ENCODE measurements at places on chromosomes 7 and 10. TPM values are rescaled to one million over a fixed set of nuclear protein-coding genes. Genes with fewer than 3 reads are reported as not detected.

HKDC1 gene
- total RNA-seq, result not detected

GRCh38 chr10:124696446-124697392 is 47.5 kb downstream of the FAM53B start:
- DNase-seq, result no peak
- H3K36me3 ChIP-seq, result no peaks in the 10 kb centered on the region
- no peaks in the 10 kb centered on the region for H3K27me3 ChIP-seq

DNA sequence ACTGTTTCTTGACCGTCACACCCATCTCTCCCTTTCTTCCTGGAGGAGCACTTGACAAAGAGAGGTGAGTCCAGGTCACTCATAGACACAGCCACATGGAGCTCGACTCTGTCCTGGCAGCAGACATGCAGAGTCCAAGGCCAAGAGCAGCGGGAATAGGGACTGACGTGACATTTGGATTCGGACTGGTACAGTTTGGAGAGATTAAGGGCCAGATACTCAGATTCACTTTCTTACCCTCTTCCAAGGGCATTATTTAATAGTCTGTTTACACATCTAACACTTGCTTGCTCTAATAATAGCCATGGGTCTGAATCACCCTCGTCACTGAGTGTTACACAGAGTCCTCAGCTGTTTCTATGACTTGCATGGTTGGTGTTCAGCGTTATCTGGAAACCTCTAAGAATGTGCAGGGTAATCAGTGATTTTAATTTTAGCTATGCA is 39.2 kb upstream of the OTUD1 start:
- H3K36me3 ChIP-seq, result no peaks in the 10 kb centered on the region
- H3K4me3 ChIP-seq, result no peak overlapping the region

DNA sequence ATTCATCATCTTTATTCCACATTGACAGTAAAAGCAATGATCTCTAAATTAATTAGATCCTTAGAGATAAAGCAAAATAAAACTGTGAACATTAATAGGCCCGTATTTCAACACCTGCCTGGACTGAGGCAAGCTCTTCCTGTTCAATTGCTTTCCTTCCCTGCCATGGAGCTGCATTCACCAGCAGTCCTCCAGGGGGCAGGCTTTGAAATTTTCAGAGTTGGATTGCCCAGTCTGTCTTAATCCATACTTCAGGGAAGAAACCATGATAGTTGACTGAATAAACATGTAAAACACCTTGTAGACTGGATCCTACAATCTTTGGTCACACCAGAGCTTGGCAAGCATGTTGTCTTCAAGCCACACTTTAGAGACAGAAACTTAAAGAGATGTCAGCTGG is 936.6 kb downstream of the NRG3 start:
- H3K27ac ChIP-seq, result no peak overlapping the region
- DNase-seq, result no peak
- H3K27me3 ChIP-seq, result no peaks in the 10 kb centered on the region
- no peaks in the 10 kb centered on the region for H3K4me1 ChIP-seq
- no peaks in the 10 kb centered on the region for H3K36me3 ChIP-seq
- H3K4me3 ChIP-seq, result no peak overlapping the region

Data from uterus (tissue), 4 donors.